GM04504 (cell line): ENCODE measurements at places on chromosomes 5 and 9.

GRCh38 chr5:73233461-73234203 lies 60.6 kb downstream of the TMEM174 start:
- DNase-seq: no peak

DNA sequence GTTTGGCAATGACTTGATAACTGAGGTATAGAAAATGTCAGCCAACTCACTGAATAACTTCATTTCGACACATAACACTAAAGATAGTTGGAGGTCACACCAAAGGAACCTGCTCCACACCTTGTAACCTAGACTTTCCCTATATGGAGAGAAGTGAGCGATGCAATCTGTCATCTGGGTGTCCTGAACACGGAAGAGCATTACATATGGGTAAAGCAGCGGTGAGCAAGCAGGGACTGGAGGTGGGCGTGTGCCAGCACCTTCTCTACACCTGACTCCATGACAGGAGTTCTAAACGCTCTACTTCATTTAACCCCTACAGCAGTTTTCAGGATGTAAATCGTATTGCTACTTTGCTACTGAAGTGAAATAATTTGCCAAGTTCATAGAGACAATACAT lies 152.8 kb downstream of the SLC12A2 start:
- no peak for DNase-seq

- DNase-seq: no peak
Observed at GRCh38 chr5:16994565-16994964, 58.5 kb upstream of the MYO10 start.

DNA sequence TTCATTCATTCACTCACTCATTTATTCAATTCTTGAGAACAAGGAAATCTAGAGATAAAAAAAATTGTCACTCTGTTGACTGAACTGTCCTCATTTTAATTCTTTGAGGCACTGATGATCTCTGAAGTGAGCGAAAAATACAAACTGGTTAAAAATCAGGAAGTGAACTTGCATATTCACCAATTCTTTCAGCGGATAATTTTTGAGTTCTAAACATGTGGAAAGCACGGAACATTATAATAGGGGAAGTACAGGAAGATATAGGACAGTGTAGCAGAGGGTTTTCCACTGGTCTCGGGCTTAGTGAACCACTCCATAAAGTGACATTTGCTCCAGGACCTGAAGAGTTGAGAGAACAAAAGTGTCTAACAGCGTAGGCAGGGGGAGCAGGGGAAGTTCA lies 169.5 kb downstream of the TLR4 start:
- DNase-seq: no peak

DNA sequence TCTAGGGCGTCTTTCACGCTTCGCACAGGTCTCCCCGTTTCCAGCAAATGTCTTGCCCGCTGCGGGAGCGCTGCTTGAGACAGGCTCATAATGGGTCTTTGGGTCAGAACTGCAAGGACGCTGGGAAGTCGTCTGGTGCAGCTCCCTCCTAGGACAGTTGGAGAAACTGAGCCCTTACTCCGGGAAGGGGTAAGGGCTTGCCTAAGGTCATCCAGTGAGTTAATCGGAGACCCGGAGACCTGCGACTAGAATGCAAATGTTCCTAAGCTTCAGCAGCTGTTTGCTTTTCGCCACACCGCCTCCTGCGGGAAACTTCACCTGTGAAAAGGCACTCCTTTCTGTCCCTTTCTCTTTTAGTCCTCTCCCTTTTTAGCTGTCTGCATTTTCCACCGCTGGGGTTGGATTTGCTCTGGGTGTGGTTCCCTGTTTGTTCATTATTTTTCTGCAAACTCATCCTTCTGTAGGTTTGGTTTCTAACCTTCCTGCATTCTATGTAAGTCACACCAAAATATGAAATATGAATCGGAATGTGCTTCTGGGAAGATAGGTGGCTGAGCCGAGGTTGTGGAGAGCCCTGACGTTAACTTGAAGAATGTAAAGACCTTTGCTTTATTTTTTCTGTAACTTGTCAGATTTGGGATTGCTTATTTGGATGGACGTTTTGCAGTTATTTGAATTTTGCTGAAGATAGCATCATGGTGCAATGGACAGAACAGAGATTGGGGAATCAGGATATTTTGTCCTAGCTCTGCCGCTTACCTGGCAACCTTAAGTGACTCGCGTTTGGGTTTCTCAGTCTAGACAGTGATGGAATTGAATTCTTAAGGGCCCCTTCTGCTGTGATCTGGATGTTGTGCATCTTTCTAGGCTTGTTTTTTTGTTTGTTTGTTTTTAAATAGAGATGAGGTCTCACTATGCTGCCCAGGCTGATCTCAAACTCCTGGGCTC lies 909 bp downstream of the SLC36A1 start:
- DNase-seq: no peak

DNA sequence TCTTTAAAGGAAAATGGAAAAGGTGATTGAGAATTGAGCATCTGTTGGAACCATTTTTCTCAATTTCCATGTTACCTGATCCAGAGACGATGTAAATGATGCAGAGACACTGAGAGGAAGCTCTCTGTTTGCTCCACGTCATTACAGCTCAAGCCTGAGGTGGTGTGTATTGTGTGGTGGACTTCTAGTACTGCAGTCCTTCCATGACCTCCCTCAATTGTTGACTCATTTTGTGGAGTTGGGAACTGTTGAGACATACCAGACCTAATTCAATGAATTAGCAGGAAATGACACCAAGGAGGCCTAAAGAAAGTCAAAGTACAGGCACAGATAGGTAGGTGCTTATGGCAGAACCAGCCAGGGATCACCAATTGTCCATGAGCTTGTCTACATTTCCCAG lies 15.6 kb upstream of the LVRN start:
- no peak for DNase-seq

- DNase-seq: no peak
Observed at GRCh38 chr5:113809626-113810025, 296.1 kb downstream of the YTHDC2 start.
